Germinal center (tissue), 1 donor: ENCODE measurements at places on chromosomes 4 and X.

DNA sequence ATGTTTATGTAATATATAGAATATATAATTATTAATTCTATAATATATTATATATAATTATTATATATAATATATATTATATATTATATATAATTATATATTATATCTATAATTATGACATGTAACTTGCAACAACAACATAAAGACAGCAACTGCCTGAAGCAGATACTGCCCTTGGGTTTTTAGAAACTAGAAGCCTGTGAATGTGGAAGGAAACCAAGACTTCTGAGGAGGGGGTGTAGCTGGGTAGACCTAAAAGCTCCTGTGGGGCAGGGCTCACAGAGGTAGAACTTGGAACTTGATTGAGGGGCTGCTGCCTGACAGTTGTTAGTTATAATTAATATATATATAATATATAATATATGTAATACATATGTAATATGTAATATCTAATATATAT is 167.2 kb upstream of the SLIT2 start:
- DNase-seq = no peak

- peak; percentile 67 for DNase-seq
Observed at GRCh38 chr4:2689825-2690700, 66.1 kb downstream of the TNIP2 start.

GRCh38 chr4:82430964-82431745 is 765 bp downstream of the ENOPH1 start:
- DNase-seq = peak; percentile 43

DNA sequence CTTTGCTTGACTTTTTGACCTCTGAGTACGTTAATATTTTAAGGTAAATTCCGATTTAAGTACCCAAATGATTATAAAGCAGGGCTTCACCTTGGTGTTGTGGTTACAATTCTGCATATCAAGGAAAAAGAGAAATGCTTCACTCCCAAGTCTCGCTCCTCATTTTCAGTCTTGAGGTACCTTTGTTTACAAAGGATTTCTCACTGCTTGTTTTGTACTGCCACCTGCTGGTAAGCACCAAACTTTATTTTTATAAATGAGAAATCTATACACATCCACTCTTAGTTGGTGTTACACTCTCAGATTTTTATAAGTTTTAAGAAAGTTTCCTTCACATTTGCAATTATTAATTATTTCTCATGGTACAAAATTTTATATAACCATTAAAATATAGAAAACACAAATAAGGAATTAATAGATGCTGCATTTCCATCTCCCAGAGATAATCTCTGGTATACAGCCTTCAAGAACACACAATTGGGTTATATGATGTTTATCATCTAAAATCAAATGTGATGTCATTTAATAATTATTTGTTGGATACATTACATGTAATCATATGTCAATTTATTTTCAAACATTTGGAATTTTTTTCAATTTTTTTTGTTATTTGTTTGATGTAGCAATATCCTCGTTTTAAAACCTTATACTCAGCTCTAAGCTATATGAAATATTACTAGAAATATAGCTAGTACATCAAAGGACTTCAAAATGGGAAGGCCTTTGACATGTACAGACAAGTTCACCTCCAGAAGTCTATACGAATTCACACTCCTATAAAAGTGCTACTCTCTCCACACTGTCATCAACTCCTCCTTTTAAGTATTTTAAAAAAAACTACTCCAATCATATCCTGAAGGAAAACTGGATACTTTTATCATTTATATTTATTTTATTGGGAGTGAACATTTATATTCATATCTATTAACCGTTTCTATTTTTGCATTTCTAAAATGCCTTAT is 179.9 kb downstream of the KCNIP4 start:
- DNase-seq = no peak

GRCh38 chr4:112515198-112516065 is 548 bp downstream of the NEUROG2 start:
- DNase-seq = peak; percentile 51

DNA sequence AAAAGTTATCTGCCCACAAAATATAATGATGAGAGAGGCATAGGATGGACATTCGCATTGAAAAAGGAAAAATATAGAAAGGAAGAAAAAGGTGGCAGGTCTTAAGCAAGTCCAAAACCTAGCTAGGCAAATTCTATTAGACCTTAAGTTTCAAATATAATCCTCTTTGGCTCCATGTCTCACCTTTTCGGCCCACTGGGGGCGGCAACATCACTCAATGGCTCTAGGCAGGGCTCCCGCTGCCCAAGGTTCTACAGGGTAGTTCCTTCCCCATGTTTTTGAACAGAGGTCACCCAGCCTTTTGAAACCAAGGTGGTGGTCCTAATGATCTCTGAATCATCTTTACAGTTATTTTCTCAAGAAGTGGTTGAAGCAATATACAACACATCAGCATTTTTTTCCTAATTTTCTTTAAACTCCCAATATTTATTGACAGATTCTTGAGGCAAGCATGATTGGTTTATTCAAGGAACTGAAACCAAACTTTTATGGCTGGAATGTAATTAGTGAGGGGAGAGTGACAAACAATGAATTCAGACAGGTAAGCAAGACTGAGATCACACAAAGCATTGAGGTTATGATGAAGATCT is 309.4 kb downstream of the ANTXR2 start:
- DNase-seq = no peak

DNA sequence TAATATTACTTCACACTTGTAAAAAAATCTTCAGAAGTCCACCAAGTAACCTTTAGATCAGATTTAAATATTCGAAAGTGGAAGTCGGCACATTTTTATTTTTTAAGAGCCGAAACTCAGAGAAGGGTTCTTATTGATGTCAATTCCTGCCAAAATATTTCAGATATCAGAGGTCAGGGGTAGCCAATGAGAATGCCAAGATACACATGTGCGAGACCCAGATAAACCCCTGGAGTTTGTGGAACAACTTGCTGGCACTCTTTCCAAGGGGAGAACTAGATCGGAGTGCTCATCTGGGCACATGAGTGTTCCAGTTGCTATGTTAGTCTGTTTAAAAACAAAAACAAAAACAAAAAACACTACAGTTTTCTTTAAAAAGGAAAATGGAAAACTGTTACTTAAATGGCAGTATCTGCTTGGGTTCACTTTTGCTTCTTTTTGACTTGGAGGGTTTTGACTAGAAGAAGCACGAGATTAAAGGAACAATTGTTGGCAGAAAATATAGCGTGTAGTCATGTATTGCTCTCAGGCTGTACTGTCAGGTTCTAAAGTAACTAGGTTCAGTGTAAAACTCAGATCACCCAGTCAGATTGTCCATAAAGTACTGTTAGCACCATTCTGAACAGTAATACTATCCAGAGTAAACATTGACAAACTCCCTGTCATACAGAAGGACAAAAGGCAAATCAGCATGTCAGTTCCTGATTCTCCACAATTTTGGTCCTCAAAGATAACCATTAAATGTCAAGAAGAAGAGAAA is 188.0 kb upstream of the PACRGL start:
- no peak for DNase-seq

GRCh38 chr4:25970226-25970675 is 56.2 kb downstream of the SMIM20 start:
- peak; percentile 62 for DNase-seq

GRCh38 chr4:85152480-85152879 is 186.0 kb upstream of the WDFY3 start:
- DNase-seq = no peak

DNA sequence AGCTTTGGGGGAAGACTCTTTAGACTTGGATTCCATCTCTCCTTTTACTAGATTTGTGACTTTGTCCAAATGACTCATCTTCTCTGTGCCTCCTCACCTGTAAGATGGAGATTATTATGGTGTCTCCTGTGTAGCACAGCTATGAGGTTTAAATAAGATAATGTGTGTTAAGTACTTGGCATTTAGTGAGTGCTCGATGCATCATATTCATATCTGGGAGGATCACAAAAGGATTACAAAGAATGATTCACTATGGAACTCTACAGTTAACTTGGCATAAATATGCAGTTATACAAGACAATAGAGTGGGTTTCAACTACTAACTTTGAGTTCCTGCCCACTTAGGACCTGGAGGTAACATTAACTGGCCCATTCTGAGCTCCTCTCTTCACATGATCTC is 2.3 kb downstream of the GBA3 start:
- DNase-seq = no peak

DNA sequence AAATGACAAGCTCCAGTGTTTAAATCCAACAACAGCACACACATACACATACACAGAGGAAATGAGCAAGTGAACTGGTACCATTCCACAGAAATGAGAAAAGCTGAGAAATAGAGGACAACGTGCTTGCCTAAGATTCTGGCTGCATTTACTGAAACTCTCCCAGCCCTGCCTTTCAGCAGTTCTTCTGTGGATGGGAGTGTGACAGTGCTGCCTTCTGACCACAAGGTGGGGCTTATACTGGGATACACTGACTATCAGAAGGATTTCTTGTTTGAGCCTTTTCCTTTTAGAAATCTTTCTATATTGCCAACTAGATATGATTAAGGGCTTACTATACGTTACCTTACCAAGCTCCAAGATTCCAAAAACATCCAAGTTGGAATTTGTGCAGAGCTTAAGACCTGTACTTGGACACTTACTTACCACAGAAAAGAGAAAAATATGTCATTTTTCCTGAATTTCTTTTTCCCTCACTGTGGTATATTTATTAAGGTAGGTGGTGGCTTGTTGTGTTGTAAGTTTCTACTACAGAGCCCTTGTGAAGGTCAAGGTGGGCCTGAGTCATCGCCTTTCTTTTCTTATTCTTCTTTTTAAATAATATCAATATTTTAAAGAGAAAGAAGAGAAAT is 10.7 kb upstream of the CXCL8 start:
- DNase-seq = peak; percentile 24

DNA sequence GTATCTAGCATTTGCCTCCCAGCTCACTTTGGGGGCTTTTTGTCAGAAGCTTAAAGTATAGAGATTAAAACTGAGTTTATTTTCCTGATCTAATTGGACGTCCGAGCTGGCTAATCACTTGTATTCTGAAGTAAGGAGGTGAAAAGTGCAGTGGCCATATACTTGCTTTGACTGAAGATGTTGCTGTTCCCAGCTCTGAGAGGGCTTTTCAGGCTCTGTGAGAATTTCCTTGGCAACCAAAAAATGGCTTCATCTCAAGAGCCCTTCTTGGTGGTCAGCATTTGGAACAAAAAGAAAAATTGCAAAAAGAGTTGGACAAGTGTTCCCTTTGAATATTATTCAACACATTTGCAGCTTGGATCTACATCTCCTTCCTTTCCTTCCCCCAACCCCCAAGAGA is 67.0 kb downstream of the SLC4A4 start:
- DNase-seq = no peak

- DNase-seq = no peak
Observed at GRCh38 chr4:122663814-122664610, 43.1 kb upstream of the IL21 start.

DNA sequence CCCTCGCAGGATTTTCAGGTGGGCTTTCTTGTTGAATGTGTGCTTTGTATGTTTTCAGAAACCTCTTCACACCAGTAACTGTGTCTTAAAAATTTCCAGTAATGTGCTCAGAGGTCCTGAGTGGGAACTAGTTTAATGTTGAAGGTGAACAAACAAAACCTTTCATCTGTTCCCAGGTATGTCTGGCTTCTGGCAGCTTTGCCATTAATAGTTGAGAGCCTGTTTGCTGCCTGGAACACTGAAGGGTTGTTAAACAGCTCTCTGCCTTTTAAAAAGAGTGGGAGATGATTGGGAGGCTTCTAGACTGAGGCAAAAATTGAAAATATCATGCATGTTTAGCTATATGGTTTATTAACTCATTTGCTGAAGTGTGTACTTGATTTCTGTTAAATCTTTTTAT is 161.2 kb upstream of the AGTR2 start:
- DNase-seq = no peak

DNA sequence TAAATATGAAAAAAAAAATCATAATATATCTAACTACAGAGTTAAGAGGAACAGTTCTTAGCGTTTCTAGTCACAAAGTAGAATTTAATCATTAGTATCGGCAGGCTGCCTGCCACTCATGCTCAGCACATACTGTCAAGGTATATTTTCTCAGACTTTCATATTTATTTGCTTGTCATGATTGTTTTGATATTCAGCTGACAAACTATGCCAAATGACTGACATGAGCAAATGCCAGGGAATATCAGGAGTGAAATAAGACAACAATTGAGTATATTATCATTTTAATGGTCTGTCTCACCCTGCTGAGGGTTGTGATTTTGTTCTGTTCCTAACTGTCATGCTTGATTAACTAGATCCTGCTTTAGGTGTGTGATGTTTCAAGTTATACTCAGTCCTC is 395.0 kb upstream of the SPOCK3 start:
- no peak for DNase-seq

DNA sequence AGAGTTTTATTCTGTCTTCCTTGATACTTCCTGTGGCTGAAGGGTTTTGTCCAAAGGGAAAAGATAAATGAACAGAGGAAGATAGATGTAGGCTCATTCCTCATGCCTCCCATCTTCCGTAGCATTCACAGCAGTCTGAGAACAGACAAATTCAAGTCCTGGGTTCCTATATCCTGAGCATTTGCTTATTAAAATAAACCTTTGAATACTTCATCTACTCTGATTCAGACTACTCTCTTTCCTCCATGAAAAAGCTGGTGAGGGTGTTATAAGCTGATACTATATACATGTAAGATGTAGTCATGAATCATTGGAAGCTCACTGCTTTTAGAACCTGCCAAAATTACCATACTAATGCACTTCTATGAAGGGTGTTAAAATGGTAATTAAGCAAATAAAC is 61.2 kb downstream of the GAB1 start:
- no peak for DNase-seq

- DNase-seq = no peak
Observed at GRCh38 chrX:134244043-134244442, 7.1 kb downstream of the CCDC160 start.

DNA sequence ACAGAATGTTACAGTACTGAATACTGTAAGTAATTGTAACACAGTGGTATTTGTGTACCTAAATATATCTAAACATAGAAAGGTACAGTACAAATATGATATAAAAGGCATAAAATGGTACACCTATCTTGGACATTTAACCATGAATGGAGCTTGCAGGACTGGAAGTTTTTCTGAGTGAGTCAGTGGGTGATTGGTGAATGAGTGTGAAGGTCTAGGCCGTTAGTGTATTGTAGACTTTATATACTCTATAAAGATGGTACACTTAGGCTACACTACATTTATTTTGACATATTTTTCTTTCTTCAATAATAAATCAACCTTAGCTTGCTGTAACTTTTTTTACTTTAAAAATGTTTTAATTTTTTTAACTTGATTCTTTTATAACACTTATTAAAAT is 422.5 kb upstream of the FSTL5 start:
- DNase-seq = no peak

DNA sequence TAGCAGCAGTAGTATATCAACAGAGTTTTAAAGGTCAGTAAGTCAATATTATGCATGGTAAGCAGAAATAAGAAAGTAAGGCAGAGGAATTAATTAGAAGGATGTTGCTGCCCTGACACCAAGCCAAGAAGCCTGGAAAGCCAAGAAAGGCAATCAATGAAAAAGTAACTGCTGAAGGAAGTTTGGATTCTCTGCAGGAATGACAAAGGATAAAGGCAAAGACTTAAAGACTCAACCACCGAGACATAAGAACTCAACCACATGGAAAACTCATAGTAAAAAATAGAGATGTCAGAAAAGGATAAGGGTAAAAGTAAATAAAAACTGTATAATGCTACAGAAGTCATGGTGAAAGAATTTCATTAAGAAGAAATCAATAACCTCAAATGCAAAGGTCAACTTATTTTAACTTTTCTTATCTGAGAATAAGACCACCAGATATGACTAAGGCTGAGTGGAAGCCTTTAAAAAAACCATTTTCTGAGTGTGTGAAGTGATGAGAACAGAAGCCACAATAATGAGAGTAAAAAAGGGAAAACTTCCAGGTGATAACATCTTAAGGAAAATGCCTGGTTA is 55.2 kb downstream of the NEK1 start:
- no peak for DNase-seq

GRCh38 chr4:118270492-118270891 is 82.3 kb downstream of the PRSS12 start:
- peak; percentile 20 for DNase-seq
